HCEC 1CT (cell line): ENCODE measurements at places on chromosomes 12 and 14.
A peak's percentile ranks its signal among the peaks of the same experiment; 100 is the strongest.

DNA sequence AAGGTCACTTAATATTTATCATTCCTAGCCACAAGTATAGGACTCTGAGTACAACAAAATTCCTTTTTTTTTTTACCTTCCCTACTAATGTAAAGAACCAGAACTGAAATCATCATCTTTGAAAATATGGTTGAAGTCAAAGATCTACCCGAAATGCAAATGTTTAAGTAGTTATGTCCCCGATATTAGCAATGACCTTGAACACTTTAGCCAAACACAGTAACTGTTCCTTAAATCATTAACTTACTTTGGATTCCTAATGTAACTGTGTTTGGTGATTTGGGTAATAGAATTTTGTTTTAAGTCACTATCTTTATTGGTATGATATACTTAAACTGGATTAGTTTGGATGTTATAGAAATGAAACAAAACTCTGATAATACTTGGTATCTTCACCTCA is 14.4 kb downstream of the ITPR2 start:
- no peak for DNase-seq

- DNase-seq = no peak
Observed at GRCh38 chr14:89988787-89989186, 33.1 kb downstream of the TDP1 start.

GRCh38 chr14:37595809-37596621 is 586 bp downstream of the TTC6 start:
- DNase-seq = no peak

DNA sequence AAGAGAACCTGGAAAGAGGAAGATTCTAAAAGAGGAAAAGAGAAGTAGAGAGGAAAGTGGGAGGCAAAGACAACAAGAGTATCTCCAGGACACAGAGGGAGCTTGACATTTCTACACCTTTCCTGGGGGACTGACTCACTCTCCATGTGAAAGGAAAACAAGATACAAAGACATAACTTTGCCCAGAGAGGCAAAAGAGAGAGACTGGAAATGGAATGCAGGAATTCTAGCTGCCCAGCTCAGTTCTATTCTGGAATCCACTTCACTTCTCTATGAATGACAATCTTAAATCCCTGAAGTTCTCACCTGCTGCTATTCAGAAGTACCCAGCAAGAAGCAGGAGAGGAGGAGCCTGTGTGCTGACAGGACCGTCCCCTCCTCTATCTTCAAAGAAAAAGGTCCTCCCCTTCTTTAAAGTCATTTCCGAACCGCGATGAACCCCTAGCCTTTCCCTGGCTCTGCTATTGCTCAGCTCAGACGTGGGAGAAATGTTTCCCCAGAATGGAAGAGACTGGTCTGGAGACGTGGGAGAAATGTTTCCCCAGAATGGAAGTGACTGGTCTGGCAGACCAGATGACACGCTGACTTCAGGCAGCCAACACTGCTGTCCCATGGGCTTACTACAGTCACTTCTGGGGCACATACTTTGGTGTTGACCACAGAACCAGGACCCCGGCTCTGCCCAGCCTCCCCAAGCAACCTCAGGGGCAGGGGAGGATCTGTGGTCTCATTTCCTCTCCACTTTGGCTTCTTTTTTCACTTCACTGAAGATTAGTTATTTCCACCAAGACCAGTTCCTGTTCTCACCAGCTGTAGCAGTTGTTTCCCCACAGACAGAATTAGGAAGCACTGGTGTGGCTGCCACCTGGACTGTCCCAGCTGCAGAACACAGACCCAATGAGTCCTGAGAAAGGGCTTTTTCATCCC is 8.3 kb downstream of the FMNL3 start:
- DNase-seq = no peak

DNA sequence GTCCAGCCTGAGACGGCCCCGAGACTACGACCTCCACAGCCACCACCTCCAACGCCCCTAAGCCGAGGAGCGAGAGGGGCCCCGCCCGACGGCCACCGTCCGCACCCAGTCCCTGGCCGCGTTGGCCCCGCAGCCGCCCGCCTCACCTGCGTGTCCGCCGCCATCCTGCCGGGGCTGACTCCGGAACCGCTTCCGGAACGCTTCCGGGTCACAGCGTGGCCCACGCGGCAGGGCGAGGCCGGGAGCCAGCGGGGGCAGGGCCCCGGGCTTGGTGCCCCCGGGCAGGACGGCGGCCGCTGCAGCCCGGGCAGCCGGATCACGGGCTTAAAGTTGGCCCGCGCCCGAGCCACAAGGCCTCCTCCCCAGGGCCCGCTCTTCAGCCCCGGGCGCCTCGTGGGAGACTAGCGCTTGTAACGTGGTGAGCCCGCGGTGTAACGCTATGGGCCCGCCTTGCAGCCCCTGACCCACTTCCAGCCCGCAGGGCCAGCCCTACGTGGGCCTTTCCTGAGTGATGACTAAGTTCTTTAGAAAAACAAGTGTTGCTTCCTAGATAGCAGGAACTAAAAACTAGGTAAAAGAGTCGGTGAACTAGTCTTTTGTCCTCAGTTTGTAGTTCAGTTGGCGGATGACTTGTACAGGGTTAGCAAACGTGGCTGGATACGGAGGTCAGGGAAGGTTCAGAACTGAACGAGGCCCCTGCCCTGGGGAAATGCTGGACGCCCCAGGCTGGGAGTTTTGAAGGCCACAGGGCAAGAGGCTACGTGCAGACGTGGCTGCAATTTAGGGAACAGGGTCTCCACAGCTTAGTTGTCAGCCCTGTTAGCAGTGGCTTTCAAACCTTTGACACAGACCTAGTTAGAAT is at the start of gene GCN1:
GCN1 (minus strand) TSS at position 182 of the 862 bp plus-strand sequence; CDS start at position 164, 18 bp downstream.
- peak; percentile 75 for DNase-seq

- peak; percentile 46 for DNase-seq
Observed at GRCh38 chr14:42224053-42224888, 617.6 kb downstream of the LRFN5 start.

GRCh38 chr14:98077176-98077575 is 1194.8 kb downstream of the BCL11B start:
- no peak for DNase-seq

DNA sequence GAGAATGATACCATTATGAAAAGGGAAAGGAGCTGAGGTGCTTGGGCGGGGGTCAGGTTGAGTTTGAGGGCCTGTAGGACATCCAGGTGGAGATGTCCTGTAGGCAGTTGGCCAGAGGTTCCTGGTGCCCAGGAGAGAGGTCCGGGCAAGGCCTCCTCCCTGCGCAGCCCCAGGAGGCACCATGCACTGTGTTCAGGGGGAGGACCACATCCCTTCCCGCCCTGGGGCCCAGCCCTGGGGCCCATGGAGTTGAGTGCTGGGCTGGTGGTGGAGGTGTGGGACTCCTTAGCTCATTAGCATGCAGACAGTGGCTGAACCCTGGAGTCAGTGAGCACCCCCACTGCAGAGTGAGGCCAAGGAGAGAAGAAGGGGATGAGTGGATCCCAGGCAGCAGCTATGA is 5.7 kb upstream of the FAIM2 start:
- no peak for DNase-seq

DNA sequence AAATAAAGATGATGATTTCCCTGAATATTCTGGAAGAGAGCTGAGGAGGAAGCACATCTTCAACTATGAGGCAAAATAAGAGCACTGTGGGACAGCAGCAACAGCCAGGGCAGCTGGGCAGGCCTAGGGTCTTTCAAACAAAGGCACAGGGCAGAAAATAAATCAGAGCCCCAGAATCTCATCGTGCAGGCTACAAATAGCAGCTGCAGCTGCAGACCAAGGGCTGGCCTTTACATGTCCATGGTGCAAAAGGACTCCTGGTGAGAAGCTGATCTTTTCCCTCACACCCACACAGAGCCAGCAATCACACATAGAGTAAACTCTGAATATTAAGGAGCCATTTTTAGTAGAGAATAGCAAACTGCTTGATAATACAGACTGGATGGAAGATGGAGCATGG is 13.6 kb upstream of the MYBPC1 start:
- DNase-seq = no peak

GRCh38 chr14:24891987-24892496 is 157.9 kb downstream of the STXBP6 start:
- no peak for DNase-seq

GRCh38 chr12:88445705-88446394 is 134.4 kb downstream of the KITLG start:
- no peak for DNase-seq

- DNase-seq = no peak
Observed at GRCh38 chr12:107178776-107179175, 85.4 kb upstream of the CRY1 start.

- DNase-seq = peak; percentile 84
Observed at GRCh38 chr14:73209953-73210352, 27.4 kb upstream of the PAPLN start.

DNA sequence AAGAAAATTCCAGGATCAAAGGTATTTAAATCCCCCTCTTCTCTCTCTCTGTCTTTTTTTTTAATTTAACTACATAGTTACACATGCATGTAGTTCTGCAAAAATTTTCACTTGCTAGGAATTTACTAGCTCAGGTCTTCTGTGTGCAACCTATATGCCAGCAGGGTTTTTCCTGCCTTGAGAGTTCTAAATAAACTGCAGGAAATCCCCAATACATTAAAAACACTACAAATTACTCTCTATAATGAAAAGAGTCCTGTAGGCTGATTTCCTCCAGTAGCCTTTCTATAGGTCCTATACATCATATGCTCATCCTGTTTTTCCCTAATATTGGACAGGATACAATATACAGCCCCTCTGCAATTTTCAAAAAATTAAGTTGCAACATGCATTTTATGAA is 27.7 kb upstream of the ATXN7L3B start:
- DNase-seq = no peak

- DNase-seq = peak; percentile 13
Observed at GRCh38 chr12:118315821-118316220, 56.9 kb downstream of the TAOK3 start.

GRCh38 chr14:104803912-104804410 is 3.1 kb downstream of the ZBTB42 start:
- DNase-seq = no peak

- DNase-seq = no peak
Observed at GRCh38 chr12:110965574-110965973, 45.2 kb upstream of the MYL2 start.

GRCh38 chr14:38038986-38039385 is 168.7 kb upstream of the SSTR1 start:
- no peak for DNase-seq

- peak; percentile 84 for DNase-seq
Observed at GRCh38 chr14:64569138-64569631, 19.4 kb downstream of the PPP1R36 start.

DNA sequence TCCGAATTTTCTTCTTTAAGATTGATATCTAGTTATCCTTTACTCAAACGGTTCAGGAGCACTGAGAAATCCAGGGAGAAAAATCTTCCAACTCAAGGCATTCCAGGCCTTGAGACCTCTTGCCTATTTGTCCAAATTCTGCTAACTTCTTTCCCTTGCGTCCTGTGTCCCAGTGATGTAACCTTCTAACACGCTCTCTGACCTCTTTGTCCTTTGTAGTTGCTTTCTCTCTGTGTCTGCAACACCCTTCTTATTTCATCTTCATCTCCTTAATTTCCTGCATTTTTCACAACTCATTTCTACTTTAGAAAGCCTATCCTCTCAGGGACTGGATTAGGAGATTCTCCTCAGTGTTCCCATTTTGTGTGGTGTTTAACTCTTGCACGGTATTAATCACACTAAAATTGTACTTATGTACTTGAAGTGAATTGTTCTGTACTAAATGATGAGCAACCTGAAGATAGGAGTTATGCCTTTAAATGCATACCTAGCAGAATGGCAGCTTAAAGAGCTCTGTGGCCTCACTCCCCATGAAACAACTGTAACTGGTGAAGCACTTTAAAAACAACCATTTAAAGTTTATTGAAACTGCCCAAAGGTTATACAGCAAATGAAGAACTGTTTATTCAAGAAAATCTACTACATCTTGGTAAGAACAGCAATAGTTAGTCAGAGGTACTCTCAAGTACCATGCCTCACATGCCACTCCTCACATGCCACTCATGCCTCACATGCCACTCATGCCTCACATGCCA is 7.4 kb upstream of the SNAPC1 start:
- DNase-seq = no peak

GRCh38 chr12:54146506-54147145 is 42.2 kb downstream of the SMUG1 start:
- no peak for DNase-seq

GRCh38 chr14:36268121-36268520 is 52.3 kb downstream of the MBIP start:
- no peak for DNase-seq

GRCh38 chr12:76450690-76451089 is 102.5 kb upstream of the BBS10 start:
- peak; percentile 92 for DNase-seq

DNA sequence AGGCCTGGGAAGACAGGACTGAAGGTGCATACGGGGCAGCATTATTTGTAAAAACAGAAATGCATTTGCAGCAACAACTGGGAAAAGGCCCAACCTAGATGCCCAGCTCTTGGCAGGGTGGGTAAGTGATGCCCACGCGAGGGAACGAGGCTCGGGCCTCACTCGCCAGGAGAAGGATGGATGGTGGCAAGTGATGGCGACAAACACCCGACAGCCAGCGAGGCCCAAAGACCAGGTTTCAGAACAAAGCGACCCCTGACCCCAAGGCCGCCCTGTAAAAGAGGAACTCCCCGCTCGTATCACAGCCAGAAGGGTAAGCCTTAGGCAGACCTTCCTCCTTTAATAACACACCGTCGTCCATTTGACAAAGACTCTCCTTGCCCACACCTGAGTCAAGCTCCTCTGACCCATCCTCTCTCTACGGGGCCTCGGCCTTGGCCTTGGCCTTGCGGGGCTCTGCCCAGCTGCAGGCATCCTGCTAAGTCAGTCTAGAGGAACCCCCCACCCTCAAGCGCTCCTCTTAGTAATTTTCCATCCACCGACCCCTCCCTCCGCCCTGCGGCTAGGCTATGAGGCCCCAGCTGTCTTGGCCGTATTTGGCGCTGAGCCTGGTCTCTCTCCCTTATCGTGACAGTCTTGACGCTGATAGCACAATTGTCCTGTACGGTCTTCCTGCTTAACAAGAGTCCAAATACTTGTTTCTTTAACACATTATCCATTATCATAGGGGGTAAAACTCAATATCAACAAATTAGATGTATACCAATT is 80.2 kb downstream of the NCOR2 start:
- no peak for DNase-seq

DNA sequence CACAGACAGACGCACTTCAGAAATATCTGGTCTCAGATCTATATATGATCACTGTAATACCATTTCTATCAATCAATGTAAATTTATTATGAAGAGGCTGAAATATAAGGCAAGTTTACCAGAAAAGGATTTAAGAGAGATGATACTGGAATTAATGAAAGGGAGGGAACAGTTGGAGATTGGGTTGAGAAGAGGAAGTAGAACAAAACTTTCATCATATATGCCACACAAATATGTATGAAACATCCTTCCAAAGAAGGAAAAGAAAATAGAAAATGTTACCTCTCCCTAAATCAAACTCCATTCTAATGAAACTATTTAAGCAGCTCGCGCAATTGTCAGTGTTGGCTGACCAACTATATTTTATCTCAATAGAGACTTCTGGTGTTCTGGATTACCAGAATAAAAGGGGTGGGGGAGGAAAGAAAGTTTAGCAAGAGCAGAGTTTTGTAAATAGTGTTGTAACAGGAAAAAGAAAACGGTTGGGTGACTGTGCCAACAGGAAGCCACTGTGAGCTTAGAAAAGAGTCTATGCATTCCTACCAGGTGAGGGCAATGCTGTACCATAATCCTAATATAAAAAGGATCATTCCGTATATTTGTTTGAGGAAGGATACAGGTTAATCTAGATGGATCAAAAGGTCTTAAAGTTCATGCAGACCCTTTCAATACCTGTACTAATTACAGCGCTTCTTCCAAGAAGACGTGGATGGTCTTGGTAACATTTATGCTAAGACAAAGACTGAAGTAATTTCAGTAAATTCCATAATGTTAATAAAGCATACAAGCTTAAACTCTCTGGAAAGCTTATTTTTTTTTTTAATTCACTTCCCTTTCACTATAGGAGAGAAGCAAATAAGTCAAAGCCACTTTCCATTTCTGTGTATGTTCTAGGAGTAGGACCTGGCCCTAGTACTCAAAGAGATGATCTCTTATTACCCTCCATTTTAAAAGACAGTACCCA is 14.5 kb upstream of the LLPH start:
- peak; percentile 76 for DNase-seq
